ENCODE measurements at places on chromosomes 7 and 10. TPM values are rescaled to one million over a fixed set of nuclear protein-coding genes. Genes with fewer than 3 reads are reported as not detected.

DNA sequence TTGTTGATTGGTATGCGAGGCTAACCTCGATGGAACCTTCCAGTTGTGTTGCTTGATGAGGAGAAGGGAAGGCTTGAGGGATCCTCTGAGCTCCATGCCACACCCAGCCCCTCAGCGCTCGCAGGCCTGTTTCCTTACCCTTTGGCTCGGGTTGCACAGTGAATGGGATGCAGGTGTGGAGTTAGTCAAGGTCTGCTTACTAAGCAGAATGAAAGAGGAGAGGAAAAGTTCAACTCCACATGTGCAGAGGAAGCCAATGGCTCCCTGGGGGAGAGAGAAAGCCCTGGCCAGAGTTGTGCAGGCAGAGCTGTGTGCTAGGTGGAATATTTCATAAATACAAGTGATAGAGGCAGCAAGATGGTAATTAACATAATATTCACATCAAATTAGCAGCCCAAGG, 85.5 kb downstream of the JCAD start:
- no peaks in the 10 kb centered on the region for H3K4me1 ChIP-seq
- no peak overlapping the region for H3K27ac ChIP-seq
- no peak overlapping the region for H3K4me3 ChIP-seq

DNA sequence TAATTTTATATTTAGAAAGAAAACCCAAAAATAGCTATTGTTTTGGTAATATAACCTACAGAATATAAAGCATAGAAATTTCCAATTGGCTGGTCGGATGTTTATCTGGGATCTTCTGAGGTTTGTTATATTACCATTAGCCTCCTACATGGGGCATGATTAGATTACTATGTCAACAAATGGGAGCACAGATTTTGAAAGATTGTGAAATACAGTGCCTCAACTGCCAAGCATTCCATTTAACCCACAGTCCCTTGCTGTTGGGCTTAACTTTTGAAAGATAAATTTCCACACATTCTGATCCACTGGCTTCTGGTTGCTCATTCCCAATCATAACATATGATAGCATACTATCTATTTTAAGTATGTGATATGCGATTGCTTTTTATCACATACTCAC, 455.4 kb upstream of the C7orf33 start:
- no peak for DNase-seq
- H3K27me3 ChIP-seq: peaks cover 3% of the 10 kb centered on the region
- H3K4me1 ChIP-seq: no peaks in the 10 kb centered on the region
- no peak overlapping the region for H3K27ac ChIP-seq
- no peak overlapping the region for H3K4me3 ChIP-seq
- H3K36me3 ChIP-seq: no peaks in the 10 kb centered on the region

DNA sequence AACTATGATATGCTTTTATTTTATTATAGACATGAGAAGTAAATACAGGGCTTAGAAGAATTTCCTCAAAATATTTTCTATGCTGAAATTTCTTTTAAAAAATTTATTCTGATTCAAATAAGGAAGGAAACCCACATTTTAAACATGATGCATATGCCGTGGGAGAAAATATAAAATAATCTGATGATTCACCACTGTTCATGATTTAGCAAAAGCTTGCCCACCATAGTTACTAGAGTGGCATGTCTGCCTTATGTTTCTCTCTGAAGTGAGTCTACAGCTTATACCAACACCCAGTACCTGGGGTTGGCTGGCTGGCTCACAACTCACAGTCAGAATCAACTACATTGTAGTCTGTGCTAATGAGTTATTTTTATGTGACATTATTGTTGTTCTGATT, 102.0 kb downstream of the GNAI1 start:
- H3K4me1 ChIP-seq: no peaks in the 10 kb centered on the region
- DNase-seq: no peak
- no peaks in the 10 kb centered on the region for H3K27me3 ChIP-seq
- no peaks in the 10 kb centered on the region for H3K36me3 ChIP-seq

GRCh38 chr10:78298835-78299234, 265.2 kb downstream of the RPS24 start:
- H3K4me3 ChIP-seq: peak overlapping the region; percentile 6
- peak overlapping the region; percentile 4 for H3K27ac ChIP-seq
- DNase-seq: no peak
- peaks cover 62% of the 10 kb centered on the region for H3K4me1 ChIP-seq

DNA sequence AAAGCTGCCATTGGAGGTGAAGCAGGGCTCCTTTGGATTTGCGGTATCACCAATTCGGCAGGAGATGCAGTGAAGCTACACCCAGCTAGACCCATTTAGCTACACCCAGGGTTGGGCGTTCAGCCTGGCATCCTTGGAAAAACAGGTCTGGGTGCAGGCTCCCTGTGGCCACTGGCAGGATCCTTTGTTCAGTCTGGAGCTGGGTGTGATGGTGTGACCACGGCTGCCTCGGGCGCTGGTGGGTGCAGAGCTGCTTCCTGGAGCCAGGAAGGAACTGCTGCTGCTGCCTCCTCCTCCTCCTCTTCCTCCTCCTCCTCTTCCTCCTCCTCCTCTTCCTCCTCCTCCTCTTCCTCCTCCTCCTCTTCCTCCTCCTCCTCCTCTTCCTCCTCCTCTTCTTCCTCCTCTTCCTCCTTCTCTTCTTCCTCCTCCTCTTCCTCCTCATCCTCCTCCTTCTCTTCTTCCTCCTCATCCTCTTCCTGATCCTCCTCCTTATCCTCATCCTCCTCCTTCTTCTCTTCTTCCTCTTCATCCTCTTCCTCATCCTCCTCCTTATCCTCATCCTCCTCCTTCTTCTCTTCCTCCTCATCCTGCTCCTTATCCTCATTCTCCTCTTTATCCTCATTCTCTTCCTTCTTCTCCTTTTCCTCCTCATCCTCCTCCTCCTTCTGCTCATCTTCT, 84.0 kb downstream of the GRK5 start:
- peaks cover 60% of the 10 kb centered on the region for H3K4me1 ChIP-seq
- H3K27me3 ChIP-seq: no peaks in the 10 kb centered on the region
- peak overlapping the region; percentile 61 for H3K27ac ChIP-seq
- H3K36me3 ChIP-seq: peaks cover 10% of the 10 kb centered on the region
- no peak overlapping the region for H3K4me3 ChIP-seq

DNA sequence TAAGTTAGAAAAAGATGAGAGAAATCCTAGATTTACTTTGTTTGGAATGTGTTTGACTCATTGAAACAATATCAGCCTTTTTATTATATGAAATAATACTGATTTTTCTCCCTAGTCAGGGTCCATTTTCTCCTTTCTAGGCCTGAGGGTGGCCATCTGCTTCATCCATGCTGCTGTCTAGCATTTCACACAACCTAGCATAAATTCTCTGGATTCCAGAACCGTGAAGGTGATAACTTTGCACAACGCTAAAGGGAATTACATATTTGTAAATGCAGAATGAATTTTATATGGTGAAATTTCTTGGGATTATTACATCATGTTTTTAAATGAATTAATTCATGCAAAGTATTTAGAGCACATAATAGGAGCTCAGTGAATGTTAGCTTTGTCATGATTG, 505.1 kb downstream of the INHBA start:
- H3K36me3 ChIP-seq: no peaks in the 10 kb centered on the region
- no peaks in the 10 kb centered on the region for H3K27me3 ChIP-seq
- no peak overlapping the region for H3K27ac ChIP-seq
- no peaks in the 10 kb centered on the region for H3K4me1 ChIP-seq

DNA sequence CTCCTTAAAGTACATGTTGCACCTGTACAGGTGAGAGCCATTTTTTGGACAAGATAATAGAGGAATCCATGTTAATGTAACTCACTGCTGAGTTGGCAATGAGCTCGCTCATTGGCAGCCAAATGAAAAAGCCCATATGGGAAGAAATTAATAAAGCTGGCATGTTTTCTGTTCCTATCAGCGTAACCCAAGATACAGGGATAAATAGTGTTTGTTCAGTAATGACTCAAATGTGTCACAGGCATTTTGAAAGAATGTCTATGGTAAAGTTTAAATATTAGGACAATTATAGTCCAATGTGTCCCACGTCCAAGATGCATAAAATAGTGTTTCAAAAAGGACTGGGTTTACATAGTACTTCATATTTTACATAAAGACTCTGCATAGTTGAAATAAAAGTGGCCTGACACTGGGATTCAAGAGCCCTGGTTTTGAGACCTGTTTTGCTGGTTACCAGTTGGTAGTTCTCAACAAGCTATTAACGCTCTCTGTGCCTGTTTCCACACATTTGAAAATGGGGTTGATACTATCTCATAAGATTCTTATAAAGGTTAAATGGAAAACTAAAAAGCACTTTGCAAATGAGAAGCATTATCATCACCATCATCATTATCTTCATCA, 49.1 kb downstream of the MTURN start:
- DNase-seq: no peak
- peaks cover 13% of the 10 kb centered on the region for H3K36me3 ChIP-seq
- H3K27me3 ChIP-seq: no peaks in the 10 kb centered on the region
- no peak overlapping the region for H3K4me3 ChIP-seq
- H3K4me1 ChIP-seq: peaks cover 38% of the 10 kb centered on the region
- no peak overlapping the region for H3K27ac ChIP-seq

The NAT16 gene
- total RNA-seq: not detected
